Bladder microvascular endothelial cell (primary cell): ENCODE measurements at places on chromosomes 2 and 18. TPM values are rescaled to one million over a fixed set of nuclear protein-coding genes. Genes with fewer than 3 reads are reported as not detected.

The CNTNAP5 gene
- total RNA-seq, result under 0.01 TPM in 1 of 2 replicates, not detected in the other

The NR4A2 gene
- total RNA-seq, result under 0.01 and 0.13 TPM in 2 replicates

The GCG gene
- total RNA-seq, result not detected in 2 replicates

The NPPC gene
- 0.16 TPM in 1 of 2 replicates, not detected in the other for total RNA-seq

The RBKS gene
- 1.2 and 1.3 TPM in 2 replicates for total RNA-seq

The KLHL29 gene
- total RNA-seq, result 1.3 and 6.5 TPM in 2 replicates

The GPR45 gene
- total RNA-seq, result not detected in 2 replicates

The FBXO48 gene
- 0.16 and 0.50 TPM in 2 replicates for total RNA-seq

The HOXD9 gene
- total RNA-seq, result 6.8 and 10.7 TPM in 2 replicates

The CD28 gene
- total RNA-seq, result under 0.01 TPM in 1 of 2 replicates, not detected in the other

The STPG4 gene
- total RNA-seq, result 0.16 and 0.31 TPM in 2 replicates

The ESPNL gene
- not detected in 2 replicates for total RNA-seq

The PARD6G gene
- total RNA-seq, result 0.97 and 25.0 TPM in 2 replicates

The PIK3C3 gene
- 22.5 and 71.2 TPM in 2 replicates for total RNA-seq

The SRBD1 gene
- total RNA-seq, result 9.4 and 21.9 TPM in 2 replicates

The NIF3L1 gene
- 12.0 and 18.9 TPM in 2 replicates for total RNA-seq

The CREG2 gene
- total RNA-seq, result 0.06 and 0.65 TPM in 2 replicates

The DES gene
- not detected in 2 replicates for total RNA-seq

The TDRD15 gene
- not detected in 2 replicates for total RNA-seq

The PDE1A gene
- total RNA-seq, result 0.16 and 1.1 TPM in 2 replicates

The TMEM18 gene
- 6.5 and 18.6 TPM in 2 replicates for total RNA-seq

The IL1R1 gene
- 5.3 and 15.3 TPM in 2 replicates for total RNA-seq

The ITGA4 gene
- total RNA-seq, result 1.9 and 7.8 TPM in 2 replicates

The MC5R gene
- not detected in 2 replicates for total RNA-seq

The DSG2 gene
- total RNA-seq, result 3.4 and 5.9 TPM in 2 replicates

The CD8B2 gene
- not detected in 2 replicates for total RNA-seq

The CIB4 gene
- not detected in 2 replicates for total RNA-seq

The IKZF2 gene
- 0.65 and 12.0 TPM in 2 replicates for total RNA-seq

The HDAC4 gene
- 4.9 and 16.9 TPM in 2 replicates for total RNA-seq

The TTN gene
- 0.49 and 0.82 TPM in 2 replicates for total RNA-seq

The EGR4 gene
- total RNA-seq, result not detected in 2 replicates

The POTEI gene
- total RNA-seq, result 0.16 and 0.63 TPM in 2 replicates

The BOLL gene
- not detected in 2 replicates for total RNA-seq
